ENCODE measurements at places on chromosomes 1 and 21. TPM values are rescaled to one million over a fixed set of nuclear protein-coding genes. Genes with fewer than 3 reads are reported as not detected.

DNA sequence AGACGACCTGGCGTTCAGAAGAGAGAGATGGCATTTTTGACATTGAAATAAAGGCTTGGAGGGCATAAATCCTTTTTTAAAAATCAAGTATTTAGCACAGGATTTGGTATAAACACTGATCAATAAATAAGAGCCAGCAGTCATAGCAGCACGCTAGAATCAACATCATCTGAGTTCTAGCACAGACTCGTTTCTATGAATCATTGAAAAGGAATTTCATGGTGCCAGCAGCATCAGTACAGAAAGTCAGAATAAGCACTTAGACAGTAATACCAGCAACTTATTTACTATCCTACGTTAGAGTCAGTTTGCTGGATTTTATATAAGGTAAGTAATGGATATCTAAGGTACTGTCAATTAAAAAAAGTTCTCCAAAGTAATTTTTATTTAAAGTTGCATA lies 119.3 kb downstream of the HLCS start:
- no peak for DNase-seq
- H3K27ac ChIP-seq = no peak overlapping the region
- H3K36me3 ChIP-seq = no peaks in the 10 kb centered on the region
- H3K4me1 ChIP-seq = no peaks in the 10 kb centered on the region

PGLYRP3 gene
- not detected for total RNA-seq

- H3K4me1 ChIP-seq = no peaks in the 10 kb centered on the region
- H3K36me3 ChIP-seq = no peaks in the 10 kb centered on the region
- no peak for DNase-seq
- H3K27ac ChIP-seq = no peak overlapping the region
These were observed 10.1 kb upstream of the TCP10L start for GRCh38 chr21:32595431-32595830.

DNA sequence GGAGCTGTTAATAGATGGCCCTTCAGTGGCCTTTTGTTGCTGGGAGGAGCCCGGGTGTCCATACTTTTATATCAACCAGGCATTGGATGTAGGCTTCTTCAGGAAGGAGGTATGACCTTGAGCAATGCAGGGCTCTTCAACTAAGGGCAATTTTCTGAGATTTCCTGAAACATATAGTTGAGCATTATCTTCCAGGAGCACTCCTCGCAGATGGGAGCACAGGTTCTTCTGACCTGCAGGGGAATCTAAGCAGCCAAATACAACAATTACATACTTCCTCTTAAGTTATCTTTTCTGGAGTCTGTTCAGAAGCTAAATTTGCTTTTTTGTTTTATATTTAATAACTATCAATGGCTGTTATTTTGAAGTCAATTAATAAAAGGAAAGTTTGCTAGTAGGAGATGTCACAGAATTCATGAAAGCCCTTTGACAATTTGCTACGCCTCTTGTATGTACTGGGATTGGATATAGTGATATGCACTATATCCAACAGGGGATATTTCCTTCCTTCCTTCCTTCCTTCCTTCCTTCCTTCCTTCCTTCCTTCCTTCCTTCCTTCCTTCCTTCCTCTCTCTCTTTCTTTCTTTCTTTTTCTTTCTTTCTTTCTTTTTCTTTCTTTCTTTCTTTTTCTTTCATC lies 422.6 kb upstream of the NEGR1 start:
- no peaks in the 10 kb centered on the region for H3K27me3 ChIP-seq
- no peaks in the 10 kb centered on the region for H3K36me3 ChIP-seq
- H3K27ac ChIP-seq = no peak overlapping the region
- no peaks in the 10 kb centered on the region for H3K4me1 ChIP-seq
- H3K4me3 ChIP-seq = no peak overlapping the region

GABRD gene
- not detected for total RNA-seq

GRCh38 chr1:184752656-184753055 lies 2.0 kb downstream of the EDEM3 start:
- no peak overlapping the region for H3K27ac ChIP-seq
- H3K4me1 ChIP-seq = peaks cover 8% of the 10 kb centered on the region
- DNase-seq = no peak
- no peaks in the 10 kb centered on the region for H3K36me3 ChIP-seq

FAF1 gene
- total RNA-seq = 32.4 TPM

- no peak overlapping the region for H3K27ac ChIP-seq
- H3K4me3 ChIP-seq = no peak overlapping the region
- H3K4me1 ChIP-seq = no peaks in the 10 kb centered on the region
- DNase-seq = no peak
- no peaks in the 10 kb centered on the region for H3K36me3 ChIP-seq
These were observed 6.5 kb upstream of the CELA2B start for GRCh38 chr1:15469361-15469760.

GRCh38 chr1:202074985-202075384 lies 47.7 kb upstream of the GPR37L1 start:
- H3K27me3 ChIP-seq = no peaks in the 10 kb centered on the region
- H3K27ac ChIP-seq = no peak overlapping the region

DNA sequence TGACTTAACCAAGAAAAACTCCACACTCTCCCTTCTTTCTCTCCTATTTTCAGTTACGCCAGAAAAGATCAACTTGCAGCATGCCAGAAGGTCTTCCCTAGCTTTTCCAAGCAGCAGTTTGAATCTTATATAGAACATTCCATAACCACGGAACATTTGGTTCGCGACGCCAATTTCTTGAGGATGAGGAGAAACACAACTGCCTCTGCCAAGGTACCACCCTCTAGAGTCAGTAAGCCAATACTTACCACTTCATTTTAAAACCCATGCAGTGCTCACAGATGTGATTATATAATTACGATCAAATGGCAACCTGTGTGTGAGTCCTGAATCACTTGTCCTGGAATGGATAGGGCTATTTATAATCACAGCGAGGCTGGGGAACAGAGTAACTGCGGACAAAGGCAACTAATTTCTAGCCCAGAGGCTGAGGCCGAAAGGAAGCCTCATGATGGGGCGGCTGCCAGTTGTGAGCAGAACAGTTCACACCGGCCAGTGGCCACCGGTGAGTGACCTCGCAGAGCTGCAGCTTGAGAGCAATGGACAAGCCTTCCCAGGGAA lies 43.2 kb upstream of the BACE2 start:
- no peak for DNase-seq
- H3K4me3 ChIP-seq = no peak overlapping the region
- H3K36me3 ChIP-seq = no peaks in the 10 kb centered on the region
- no peaks in the 10 kb centered on the region for H3K27me3 ChIP-seq
- no peaks in the 10 kb centered on the region for H3K4me1 ChIP-seq
- H3K27ac ChIP-seq = no peak overlapping the region

S100A14 gene
- total RNA-seq = 4.4 TPM
